ENCODE measurements at places on chromosomes 2 and 18.

- no peak for DNase-seq
Measured at GRCh38 chr2:207331674-207332073, 165.9 kb upstream of the KLF7 start.

DNA sequence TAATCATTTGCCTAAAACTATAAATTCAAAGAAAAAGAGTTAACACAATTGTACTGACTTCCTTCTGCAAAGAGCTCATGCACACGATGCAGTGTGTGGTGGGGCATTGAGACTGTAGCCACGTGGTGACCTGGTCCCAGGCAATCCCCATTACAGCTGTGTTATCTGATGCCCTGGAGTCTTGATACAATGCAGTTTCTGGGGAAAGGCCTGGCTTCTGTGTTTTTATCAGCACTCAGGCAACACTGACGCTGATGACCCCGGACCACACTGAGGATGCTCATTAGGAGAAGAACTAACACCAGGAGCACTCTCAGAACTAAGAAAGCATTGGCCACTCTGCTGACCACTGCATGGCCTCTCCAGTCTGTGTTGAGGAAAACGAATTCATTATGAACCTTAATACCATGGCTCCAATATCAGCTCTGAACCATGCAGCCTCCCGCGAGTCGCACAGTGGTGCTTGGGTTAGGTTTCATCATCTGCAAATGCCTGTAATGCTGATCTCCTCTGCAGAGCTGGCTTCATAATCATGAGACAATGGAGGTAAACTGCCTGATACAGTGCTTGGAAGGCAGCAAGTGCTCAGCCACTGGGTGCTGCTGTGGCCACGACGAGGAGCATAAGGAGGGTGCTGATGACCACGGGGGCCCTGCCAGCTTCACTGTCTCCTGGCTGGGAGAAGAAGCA is 218.5 kb downstream of the MYT1L start:
- DNase-seq: no peak

GRCh38 chr2:138336146-138336545 is 165.4 kb upstream of the SPOPL start:
- DNase-seq: no peak

DNA sequence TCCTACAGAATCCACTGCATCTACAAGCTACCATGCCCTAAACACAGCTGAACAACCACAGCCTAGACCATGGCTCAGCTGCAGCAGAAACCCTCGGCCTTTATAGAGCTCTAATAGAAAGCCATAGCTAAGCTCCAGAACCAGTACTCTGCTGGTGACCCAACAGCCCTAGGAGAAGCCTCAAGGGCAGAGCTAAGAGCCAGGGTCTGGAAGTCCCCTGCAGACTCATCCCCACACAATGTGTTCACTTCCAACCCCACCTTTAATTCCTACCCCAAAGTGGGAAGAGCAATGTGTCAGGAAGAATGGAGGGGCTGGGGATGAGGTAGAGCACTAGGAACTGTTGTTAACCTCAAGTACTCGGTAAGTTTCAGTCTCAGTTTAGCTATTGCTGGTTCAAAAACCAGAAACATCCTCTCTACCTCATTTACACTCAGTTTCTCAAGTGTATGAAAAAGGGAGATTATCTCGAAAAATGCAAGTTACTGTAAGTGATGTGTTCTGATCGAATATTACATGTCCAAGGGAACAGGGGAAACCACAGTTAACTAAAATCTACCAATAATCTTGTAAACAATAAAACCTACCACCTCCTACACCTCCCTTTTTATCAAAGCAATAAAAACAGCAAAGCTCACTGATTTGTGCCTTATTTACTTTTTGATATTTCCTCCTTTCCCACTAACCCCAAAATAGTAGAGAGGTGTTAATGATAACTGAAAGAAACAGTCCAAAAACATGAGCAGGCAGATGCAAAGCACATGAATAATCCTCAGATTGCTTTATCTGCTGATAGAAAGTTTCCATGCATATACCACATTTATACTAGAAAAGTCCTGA is 36.2 kb downstream of the THADA start:
- DNase-seq: no peak

GRCh38 chr18:22398464-22398863 is 19.3 kb downstream of the CTAGE1 start:
- no peak for DNase-seq

DNA sequence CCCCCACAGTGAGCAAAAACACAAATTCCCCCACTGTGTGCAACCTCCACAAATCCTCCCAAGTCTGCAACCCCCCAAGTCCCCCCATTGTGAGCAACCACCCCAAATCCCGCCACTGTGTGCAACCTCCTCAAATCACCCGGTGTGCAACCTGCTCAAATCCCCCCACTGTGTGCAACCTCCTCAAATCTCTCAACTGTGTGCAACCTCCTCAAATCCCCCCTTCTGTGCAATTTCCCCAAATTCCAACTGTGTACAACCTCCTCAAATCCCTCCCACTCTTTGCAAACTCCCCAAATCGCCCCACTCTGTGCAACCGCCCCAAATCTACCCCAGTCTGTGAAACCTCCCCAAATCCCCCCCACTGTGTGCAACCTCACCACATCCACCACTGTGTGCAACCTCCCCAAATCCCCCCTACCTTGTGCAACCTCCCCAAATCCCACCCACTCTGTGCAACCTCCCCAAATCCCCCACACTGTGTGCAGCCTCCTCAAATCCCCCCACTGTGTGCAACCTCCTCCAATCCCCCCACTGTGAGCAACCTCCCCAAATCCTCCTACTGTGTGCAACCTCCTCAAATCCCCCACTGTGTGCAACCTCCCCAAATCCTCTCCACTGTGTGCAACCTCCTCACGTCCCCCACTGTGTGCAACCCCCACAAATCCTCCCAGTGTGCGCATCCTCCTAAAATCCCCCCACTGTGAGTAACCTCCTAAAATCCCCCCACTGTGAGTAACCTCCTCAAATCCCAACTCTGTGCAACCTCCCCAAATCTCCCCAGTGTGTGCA is 115.2 kb downstream of the TPO start:
- no peak for DNase-seq

- DNase-seq: no peak
Measured at GRCh38 chr2:160812830-160813505, 319.4 kb upstream of the RBMS1 start.

DNA sequence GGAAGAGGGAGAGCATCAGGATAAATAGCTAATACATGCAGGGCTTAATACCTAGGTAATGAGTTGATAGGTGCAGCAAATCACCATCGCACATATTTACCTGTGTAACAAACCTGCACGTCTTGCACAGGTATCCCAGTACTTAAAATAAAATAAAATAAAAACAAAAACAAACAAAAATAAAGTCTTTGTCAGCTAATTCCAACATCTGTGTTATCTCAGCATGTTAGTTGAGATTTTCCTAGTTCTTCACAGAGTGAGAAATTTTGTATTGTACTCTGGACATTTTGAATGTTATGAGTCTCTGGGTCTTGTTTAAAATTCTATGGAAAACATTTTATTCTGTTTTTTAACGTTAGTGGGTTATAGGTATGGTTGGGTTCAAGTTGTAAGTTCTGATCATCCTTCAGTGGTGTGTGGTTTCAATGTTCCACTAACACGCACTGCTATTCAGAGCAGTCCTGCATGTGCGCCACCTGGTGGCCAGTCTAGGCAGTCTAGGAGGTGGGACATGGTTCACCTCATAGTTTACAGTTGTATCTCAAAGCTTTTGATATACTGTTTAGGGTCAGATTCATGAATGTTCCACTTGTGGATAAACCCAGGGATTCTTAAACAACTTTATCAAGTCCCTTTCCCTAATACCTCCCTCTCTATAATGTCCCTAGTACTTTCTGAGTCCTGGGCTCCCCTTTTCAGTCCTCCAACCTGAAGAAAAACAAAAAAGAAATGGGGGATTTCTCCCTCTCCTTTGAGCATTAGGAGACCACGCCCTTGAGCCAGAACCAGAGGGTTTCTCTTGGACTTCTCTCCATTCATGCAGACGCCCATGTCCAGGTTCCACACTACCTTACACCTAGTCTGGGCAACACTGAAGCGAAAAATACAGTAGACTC is 213.4 kb upstream of the GATA6 start:
- DNase-seq: peak; percentile 48

DNA sequence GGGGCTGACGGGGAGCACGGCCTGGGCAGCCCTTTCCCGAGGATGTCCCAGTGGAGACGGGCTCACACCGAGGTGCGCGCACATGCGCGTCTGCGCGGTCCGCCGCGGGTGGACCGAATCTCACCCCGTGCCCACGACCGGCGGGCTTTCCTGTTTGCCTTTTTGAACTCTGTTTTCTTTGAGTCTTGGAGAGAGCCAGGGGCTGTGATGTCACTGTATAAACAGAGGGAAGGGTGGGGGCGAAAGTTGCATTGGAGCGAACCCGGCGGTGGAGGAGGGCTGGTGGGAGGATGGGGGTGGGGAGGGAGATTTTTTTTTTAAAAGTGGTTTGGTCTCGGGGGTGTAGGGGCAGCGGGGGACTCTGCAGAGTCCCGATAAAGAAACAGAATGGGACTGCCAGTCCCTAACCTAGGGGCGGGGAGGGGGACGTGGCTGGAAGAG is 141.2 kb upstream of the CTAGE1 start:
- DNase-seq: peak; percentile 66

GRCh38 chr2:158464426-158465281 is 7.9 kb downstream of the PKP4 start:
- DNase-seq: no peak

DNA sequence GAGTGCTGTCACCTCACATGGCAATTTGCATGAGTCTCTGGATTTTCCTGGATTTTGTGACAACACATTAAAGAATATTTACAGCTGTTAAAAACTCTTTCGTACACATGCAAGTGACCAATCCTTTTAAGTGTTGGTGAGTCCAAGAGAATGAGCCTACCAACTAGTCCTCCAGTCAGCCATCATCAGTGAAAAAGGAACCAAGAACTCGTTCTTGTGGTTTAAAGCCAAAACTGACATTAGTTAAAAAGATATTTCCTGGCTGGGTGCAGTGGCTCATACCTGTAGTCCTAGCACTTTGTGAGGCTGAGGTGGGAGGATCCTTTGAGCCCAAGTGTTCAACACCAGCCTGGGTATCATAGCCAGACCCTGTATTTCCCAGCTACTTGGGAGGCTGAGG is 215.4 kb upstream of the ITGA4 start:
- no peak for DNase-seq

GRCh38 chr2:106053581-106053980 is 140.5 kb downstream of the UXS1 start:
- no peak for DNase-seq

- no peak for DNase-seq
Measured at GRCh38 chr2:55146263-55146662, 85.8 kb downstream of the CLHC1 start.

DNA sequence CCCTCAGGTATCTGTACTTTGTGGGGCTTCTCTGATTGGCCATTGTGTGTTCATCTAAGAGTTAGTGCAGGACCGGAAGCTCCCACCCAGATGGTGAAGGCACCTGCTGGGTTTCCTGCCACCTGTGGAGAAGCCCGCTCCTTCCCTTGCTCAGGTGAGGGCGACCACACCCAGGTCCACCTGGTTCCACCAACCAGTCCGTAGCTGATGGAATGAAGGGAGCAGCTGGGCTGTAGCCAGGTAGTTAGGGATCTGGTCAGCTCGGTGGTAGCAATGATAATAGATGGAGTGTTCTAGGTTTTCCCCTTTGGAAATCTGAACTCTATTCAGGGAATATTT is 16.0 kb downstream of the SH3BP4 start:
- DNase-seq: no peak

DNA sequence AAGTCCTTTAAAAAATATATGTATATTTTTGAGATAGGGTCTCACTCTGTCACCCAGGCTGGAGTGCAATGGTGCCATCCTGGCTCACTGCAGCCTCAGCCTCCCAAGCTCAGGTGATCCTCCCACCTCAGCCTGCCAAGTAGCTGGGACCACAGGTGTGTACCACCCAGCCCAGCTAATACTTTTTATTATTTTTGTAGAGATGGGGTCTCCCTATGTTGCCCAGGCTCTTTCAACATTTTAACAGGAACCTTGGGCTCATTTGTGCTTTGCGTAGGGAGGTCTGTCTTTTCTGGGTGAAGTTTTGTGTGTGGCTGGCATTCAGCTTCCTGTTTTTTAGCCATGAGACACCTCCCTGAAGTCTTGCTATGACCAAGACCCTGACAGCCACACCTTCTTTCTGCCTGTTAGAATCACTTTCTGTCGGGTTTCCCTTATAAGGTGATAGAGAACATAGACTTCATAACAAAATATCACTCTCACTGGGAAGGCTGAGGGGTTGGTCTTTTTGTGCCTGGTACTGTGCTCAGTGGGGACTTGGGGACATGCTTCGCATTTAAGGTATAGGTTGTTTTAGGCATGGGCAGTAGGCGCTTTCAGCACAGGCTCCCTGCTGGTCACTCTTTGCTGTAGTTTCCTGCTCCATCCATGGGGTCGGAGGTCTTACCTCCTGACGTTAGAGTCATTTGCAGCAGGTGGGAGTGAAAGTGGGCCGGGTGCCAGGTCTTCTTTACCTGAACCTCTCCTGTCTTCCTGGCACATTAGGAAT is 3.4 kb downstream of the RAB31 start:
- DNase-seq: no peak

DNA sequence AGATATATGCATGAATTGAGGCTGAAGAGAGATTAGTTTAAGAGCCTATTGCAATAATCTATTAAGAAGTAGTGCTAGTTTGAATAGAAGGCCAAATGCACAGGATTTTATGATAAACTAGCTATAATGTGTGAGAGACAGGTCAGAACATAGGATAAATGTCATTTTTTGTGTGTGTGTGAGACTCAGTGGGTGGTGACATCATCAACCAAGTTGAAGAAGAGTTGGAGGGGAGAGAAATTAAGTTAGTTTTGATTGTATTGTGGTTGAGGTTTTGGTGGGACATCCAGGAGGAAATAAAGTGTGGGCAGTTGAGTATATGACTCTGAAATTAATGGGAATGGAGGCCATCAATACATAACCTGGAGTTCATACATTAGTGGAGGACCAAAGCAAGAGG is 320.1 kb upstream of the CWC22 start:
- DNase-seq: no peak

GRCh38 chr2:159903443-159904126 is 105.6 kb upstream of the CD302 start:
- DNase-seq: peak; percentile 52

- no peak for DNase-seq
Measured at GRCh38 chr2:238573065-238573778, 146.5 kb downstream of the ASB1 start.

- no peak for DNase-seq
Measured at GRCh38 chr2:140998577-140998976, 1132.2 kb downstream of the LRP1B start.

DNA sequence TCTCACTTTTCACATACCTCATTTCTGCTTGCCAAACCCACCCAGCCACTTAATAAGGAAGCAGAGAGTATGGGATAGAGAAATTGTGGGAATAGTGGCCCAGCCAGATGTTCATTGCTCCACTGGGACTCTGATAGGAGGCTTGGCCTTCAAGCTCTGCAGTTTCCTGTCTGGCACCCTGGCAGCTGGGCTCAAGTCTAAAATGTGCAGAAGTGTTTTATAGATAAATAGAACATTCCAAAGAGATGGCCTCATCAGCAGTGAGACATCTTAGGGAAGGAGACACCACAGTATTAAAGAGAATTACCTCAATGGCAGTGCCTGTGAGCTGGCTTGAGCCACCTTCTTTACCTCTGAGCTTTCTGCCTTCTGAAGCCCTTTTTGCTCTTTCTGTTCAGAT is 24.7 kb downstream of the COPS7B start:
- DNase-seq: peak; percentile 81

- no peak for DNase-seq
Measured at GRCh38 chr2:23124214-23124750, 260.7 kb upstream of the KLHL29 start.

All from MG63 (cell line).